ENCODE measurements at places on chromosomes 16 and 17.

- no peak for DNase-seq
Measured at GRCh38 chr16:73289232-73289631, 241.3 kb upstream of the ZFHX3 start.

- DNase-seq: no peak
Measured at GRCh38 chr16:72112452-72112792, 18.8 kb downstream of the DHX38 start.

DNA sequence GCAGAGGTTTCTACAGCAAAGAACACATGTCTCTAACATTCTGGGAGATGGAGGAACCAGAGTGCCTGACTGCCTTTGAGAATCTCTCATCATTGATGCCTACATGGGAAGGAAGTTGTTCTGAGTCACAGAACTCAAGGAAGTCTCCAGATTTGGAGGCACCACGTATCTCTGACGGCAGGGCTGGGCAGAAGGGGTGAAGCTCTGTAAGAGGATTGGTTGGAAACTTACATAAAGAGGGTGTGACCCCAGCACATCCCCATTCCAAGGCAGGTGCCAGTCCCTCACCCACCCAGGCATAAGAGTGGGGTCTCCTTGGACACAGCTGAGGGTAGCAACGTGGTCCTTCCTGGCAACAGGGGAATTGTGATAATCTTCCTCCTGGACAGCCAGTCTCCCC, 17.4 kb downstream of the TNFRSF13B start:
- no peak for DNase-seq

GRCh38 chr17:37521821-37522220, 32.1 kb downstream of the DUSP14 start:
- no peak for DNase-seq

GRCh38 chr16:55849536-55849935, 16.6 kb upstream of the CES1 start:
- no peak for DNase-seq

DNA sequence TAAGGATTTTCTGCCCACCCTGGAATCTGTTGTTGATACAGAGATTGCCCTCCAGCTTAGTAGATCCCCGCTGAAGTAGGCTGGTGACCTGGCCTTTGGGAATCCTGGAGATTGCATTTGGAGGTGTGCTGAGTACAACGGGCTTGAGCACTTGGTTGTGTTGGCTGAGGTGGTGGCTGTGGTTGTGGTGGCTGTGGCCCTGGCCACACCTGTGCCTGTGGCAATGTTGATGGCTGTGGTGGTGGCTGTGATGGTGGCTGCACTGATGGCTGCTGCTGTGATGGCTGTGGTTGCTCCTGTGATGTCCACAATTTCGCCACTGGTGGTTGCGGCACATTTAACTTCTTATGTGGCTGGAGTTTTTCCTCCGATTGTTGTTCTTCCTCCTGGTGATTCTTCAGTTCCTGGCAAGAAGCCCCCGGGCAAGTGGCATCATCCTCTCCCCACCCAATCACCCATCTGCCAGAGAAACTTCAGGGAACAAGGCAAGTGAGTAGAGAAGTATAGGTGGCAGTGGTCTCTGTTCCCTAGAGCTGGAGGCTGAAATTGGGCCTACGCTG, 4.2 kb downstream of the CCDC200 start:
- DNase-seq: no peak

DNA sequence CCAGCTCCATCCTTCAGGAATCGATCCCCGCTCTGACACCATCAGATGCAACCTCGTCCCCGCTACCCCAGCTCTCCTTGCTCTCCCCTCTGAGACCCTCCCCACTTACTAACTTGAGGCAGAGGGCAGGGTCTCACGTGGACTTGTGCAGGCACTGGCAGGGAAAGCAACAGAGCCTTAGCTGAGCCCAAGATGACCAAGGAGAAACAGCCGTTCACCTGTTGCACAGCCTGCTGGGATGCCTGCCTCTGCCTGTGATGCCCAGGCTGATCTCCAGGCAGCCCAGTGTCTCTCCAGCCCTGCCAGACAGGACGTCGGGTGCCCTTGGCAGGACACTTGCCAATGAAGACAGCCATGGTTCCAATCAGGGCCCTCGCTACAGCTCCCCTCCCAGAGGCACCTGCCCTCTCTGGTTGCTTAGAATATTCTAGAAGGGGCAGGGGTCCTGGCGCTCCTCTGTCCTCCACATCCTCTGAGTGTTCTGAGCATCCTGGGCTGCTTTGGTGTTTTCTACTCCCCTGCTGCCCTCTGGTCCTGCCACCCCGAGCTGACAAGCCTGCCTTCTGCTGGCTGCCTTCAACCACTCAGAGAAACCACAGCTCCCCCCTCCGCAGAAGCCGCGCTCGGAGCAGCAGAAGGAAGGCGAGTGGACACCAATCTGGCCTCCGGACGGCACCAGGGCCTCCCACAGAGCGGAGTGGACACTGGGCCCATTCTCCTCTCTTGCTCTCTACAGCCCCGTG, 6.7 kb downstream of the CEP295NL start:
- no peak for DNase-seq

DNA sequence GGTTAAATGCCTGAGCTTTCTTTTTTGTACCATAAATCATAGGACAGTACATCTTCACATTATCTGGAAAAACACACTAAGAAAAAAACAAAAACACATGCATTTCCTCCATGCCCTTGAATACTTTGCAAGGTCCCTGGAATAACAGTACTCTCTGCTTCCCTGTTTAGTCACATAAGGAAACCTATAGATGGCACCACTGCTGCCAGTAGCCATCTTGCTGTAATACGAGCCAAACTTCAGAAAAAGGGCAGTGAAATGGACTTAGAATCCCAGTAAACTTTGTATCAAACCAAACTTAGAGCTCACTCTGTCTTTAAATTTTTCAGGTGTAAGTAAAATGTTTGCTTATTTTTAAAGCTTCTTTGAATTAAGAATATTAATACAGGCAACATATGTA, 435.5 kb downstream of the KCNJ2 start:
- no peak for DNase-seq

GRCh38 chr17:66580956-66581391, 253.9 kb upstream of the CACNG5 start:
- no peak for DNase-seq

- DNase-seq: no peak
Measured at GRCh38 chr16:89404561-89404960, 85.8 kb downstream of the ANKRD11 start.

DNA sequence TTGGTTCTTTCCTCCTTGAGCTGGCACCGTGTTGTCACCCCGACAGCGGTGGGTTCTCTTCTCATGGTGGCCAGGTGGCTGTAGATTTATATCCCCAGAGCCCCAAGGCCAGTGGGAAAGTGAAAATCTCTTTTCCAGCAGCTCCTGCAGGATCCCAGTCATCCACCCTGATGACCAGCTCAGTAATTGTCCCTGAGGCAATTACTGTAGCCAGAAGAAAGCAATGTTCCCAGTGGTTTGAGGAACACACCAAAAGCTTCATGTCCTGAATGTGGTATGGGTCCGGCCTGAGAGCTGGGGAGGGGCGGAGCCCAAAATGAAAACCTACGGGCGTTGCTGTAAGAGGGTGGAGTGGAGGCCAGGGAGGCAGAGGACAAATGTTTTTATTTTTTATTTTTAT, 69.0 kb downstream of the WSB1 start:
- no peak for DNase-seq

DNA sequence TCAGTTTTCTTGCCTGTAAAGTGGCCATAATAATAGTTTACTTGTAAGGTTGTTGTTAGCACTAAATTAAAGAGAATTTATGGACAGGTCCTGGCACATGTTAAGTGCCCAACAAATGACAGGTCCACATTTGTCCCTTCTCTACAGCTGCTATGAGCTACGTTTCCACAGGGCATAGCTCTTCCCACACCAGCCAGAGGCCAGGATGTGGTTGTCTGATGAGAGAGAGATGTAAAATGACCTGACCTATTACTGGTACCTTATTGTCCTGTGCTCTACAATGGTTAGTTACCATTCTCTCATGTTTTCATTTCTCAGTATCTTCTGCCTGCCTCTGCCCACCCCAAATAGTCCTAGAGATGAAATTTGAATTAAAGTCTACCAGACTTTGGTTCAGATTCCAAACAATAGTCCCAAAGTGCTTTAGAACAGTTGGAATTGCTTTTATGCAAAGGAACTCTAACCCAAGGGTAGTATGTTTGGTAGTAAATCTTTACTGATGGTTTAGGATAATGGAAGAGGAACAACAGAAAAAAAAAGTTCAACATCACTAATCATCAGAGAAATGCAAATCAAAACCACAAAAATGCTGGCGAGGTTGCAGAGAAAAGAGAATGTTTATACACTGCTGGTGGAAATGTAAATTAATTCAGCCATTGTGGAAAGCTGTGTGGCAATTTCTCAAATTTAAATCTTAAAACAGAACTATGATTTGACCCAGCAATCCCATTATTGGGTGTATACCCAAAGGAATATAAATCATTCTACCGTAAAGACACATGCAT, 57.1 kb upstream of the ANKFN1 start:
- DNase-seq: no peak

DNA sequence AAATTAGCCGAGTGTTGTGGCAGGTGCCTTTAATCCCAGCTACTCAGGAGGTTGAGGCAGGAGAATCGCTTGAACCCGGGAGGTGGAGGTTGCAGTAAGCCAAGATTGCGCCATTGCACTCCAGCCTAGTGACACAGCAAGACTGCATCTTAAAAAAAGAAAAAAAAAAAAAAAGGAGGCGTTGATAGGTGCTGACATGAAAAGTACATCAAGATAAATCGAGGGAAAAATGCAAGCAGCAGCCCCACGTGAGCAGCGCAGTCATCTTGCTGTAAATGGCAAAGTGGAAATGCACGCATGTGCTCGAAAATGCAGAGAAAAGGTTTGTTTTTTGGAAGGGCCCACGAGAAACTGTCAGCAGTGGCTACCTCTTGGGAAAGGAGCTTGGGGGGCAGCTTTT, 20.9 kb downstream of the MXRA7 start:
- no peak for DNase-seq

GRCh38 chr16:57470711-57471110, 8.2 kb downstream of the POLR2C start:
- no peak for DNase-seq

DNA sequence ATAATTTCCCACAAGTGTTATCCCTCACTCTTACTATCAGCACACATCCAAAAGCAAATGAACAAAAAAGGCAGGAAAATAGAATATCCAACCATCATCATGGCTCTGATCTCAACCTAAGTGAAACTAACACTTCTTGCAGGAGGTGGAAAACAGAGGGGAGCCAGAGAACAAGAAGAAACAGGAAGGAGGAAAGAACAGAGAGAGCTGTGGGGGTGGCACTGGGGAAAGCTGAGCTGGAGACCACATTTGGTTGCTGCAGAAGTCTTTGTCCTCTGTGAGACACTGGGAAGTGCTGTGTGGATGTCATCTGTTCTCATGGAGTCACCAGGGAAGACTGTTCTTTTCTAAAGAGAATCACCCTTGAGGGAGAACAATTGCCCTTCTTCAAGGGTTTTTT, 34.7 kb downstream of the GRB7 start:
- no peak for DNase-seq

- DNase-seq: no peak
Measured at GRCh38 chr16:89949756-89950155, 1.2 kb downstream of the DEF8 start.

- no peak for DNase-seq
Measured at GRCh38 chr17:60743282-60743681, 65.6 kb downstream of the BCAS3 start.

DNA sequence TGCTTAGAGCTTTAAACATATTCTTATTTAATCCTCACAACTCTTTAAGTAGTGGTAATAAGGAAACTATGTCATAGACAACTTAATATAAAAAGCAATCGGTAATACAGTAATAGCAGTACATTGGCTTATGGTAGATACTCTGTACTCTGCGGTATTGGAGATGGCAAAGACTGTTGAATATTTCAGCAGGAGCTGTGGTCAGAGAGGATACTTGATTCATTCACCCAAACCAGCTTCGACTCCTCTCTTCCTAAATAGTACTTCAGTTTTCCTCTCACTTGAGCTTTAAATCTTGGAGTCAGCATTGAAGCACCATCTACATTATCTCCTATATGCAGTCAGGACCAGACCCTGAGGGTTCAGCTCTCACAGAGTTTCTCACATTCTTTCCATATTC, 169.3 kb downstream of the CYB561 start:
- no peak for DNase-seq

- peak; percentile 70 for DNase-seq
Measured at GRCh38 chr17:44167181-44167861, 3.2 kb upstream of the ASB16 start.

GRCh38 chr17:18018411-18018921, 20.5 kb downstream of the ATPAF2 start:
- DNase-seq: no peak

DNA sequence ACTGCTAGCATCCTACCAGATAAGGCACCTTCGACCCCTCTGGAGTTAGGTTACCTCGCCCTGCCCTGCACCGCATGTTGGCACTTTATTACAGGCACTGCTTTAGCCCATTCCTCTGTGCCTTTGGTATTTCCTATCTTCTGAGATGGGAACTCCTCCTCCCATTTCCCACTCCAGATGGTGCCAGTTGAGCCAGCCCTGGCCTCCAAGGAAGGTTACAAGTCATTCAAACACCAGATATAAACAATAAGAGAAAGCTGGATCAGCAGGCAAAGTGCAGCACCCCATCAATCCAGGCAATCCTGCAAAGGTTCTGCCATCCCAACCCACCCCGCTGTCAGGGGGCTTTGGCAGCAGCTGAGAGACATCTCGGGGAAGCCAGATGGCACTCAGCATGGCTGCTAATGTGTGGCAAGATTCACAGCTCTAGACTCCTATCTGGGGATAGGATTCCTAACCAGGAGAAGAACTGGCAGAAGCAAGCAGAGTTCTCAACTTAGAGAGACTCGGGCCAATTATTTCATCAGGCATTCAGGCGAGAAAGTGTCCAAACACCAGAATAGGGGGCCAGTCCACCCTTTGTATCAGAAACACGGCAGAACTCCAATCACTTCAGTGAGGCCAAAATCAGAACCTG, 113.0 kb downstream of the COPRS start:
- no peak for DNase-seq

GRCh38 chr17:28810437-28810836, 32.2 kb downstream of the FAM222B start:
- no peak for DNase-seq

GRCh38 chr17:37485938-37486570, 3.6 kb upstream of the DUSP14 start:
- DNase-seq: no peak

DNA sequence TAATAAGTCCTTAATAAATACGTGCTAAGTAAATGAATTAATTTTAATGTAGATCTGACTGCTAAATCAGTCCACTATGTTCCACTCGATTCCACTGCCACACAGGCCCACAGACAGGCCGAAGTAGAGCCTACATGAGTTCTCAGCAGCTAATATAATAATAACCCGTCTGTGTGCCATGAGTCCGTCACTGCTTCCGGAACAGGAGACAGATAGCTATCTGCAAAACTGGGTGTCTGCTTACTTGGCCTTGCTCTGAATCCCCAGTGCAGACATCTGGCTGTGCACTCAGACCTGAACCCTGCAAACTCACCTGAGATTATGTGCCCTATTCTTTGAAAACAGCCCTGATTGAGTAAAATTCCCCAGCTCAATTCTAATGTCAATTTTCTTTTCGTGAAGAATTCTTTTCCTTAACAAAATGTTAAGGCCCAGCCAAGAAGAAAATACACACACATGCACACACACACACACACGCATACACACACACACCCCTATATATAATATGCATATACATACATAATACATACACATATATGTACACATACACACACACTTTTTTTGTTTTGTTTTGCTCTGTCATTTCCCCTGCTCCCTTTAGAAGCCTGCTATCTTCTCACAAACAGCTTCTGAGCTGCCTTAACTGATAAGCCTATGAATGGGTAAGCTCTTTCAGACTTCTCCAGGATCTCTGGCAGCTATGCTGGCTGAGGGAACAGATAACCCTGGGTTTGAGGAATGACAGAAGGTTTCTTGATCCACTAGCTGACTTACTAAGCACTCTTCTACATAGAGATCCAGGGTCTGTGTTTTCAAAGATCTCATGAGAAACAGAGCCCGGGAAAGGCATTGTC, 39.8 kb upstream of the TOM1L1 start:
- no peak for DNase-seq
